ENCODE measurements at places on chromosomes 12 and 14.
A peak's percentile ranks its signal among the peaks of the same experiment; 100 is the strongest.

GRCh38 chr14:29126361-29126760 lies 359.8 kb downstream of the FOXG1 start:
- no peak for DNase-seq

- peak; percentile 93 for DNase-seq
These were observed 5.4 kb upstream of the IRF2BPL start for GRCh38 chr14:77033622-77034589.

DNA sequence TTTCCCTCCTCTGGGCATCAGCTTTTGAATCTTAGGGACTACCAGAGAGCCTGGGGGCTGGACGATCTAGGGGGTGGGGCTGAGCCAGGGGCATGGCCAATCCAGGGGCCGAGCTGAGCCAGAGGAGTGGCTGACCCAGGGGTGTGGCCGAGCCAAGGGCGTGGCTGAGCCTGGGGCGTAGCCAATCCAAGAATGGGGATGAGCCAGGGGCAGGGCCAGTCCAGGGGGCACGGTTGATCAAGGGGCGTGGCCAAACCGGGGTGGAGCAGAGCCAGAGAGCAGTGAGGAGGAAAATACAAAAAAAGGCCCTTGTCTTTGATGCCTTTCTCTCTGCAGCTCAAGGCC lies 219.3 kb upstream of the NOS1 start:
- DNase-seq, result no peak

DNA sequence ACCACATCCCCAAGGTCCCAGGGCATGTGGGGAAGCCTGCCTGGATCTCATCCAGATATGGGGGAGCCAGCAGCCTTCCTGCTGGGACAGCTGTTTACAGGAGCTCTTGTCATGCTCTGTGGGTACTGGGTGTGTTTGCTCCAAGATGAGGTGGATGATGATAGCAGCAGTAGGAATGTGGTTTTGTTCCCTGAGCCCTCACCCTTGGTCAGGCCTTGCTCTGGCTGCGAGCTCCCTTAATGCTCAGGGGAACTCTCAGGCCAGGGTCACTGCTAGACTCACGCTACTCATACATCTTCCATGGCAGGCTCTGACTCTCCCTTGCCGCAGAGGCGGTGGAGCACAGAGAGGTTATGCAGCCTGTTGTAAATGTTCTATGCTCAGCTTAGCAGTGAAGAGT lies 990.3 kb downstream of the AACS start:
- no peak for DNase-seq

DNA sequence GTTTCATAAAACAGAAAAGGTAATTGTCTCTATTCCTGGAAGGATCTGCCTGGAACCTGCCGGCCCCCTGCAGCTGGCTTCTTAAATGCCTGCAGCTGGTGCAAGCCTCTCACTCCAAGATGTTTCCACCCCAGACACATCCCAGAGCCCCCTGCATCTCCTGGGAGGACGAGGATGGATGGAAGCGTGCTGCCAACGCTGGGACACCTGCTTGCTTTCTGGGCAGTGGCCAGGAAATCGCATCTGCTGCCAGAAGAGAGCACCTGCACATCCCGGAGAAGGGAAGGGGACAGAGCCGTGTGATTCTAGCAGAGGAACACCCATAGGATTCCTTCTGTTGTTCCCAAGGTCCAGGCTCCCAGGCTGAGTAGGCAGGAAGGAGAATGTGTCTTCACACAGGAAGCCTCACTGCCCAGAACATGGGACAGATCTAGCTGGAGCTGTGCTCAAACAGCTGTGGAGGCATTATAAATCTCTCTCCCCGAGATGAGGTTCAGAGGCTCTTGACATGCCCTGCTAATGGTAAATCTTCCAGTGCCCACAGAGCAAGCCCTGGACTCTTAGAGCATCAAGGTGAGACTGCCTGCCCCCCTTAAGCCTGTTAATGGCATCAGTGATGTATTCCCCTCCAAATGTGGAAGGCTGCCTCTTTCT lies 138.8 kb upstream of the MAP1LC3B2 start:
- DNase-seq, result no peak

GRCh38 chr12:87585882-87586557 lies 443.2 kb downstream of the C12orf50 start:
- DNase-seq, result no peak

- DNase-seq, result no peak
These were observed 46.8 kb downstream of the PRKCH start for GRCh38 chr14:61368114-61368710.

DNA sequence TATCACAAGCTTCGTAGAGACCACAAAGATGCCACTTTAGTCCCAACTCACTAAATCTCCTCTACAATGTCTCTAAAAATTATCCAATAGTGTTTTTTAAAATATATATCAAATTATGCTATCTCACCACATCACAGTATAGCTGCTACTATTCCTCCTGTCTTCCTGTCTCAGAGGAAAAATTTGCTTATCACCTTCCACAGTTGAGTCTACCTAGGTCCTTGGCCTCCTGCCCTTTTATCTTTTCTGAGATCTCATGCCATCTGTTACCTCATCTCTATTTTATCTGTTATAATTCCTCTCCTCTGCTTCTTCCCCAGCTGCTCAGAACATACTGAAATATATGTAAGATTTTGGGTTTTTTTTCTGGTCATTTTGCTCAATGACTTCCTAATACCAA lies 568.2 kb downstream of the DIO2 start:
- no peak for DNase-seq

DNA sequence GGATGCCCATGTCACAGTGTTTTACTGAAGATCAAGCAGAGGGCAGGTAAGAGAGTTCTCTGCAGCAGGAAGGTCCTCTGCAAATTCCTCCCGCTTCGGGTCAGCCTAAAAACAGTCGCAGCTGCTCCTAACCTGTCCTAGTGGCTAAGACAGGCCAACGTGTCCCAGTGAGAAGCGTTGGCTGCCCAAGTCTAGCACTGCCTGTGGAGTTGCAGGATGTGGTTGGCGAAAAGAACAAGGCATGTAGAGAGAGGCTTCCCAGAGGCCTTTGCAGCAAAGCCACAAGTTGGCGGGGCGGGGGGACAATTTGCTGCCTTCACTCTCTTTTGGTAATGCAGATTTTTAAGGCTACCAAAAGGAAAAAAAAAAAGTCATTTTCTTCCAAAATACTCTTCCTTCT lies 340.1 kb downstream of the BCL11B start:
- DNase-seq, result peak; percentile 86

DNA sequence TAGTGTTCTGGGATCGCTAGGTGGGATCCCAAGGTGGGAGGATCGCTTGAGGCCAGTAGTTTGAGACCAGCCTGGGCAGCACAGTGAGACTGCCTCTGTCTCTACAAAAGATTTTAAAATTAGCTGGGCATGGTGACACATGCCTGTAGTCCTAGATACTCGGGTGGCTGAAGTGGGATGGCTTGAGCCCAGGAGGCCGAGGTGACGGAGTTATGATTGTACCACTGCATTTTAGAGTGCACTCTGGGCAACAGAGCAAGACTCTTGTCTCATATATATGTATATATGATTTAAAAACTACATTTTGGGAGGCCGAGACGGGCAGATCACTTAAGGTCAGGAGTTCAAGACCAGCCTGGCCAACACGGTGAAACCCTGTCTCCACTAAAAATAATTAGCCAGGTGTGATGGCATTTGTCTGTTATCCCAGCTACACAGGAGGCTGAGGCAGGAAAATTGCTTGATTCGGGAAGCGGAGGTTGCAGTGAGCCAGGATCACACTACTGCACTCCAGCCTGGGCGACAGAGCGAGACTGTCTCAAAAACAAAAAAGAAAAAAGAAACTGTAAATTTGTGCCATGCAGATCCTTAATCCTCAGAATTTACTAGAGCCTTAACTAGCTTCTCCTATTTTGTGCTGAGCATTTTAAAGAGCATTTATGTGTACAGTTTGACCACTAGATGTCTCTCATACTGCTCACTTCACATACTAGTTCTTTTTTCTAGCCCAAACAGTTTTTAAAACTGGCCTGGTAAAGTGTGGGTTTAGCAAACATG lies 114.8 kb downstream of the MON2 start:
- DNase-seq, result no peak

- no peak for DNase-seq
These were observed 671 bp downstream of the SPTB start for GRCh38 chr14:64878837-64879634.

DNA sequence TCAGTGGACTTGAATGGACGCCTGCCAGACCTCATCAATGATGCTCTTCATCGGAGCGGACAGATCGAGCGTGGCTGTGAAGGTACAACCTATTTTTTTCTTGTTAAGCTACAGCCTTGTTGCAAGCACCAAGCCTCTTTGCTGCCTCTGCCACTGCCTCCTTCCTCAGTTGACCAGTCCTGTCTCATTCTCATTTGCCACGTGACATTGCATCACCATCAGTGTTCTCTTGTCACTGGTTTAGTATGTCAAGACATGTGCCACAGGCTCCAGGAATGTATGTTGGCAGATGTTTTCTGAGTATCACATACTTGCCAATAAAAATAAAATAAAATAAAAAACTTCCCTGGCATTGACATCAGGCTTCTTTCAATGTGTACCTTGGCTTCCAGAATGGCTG lies 798.1 kb downstream of the NRXN3 start:
- no peak for DNase-seq

DNA sequence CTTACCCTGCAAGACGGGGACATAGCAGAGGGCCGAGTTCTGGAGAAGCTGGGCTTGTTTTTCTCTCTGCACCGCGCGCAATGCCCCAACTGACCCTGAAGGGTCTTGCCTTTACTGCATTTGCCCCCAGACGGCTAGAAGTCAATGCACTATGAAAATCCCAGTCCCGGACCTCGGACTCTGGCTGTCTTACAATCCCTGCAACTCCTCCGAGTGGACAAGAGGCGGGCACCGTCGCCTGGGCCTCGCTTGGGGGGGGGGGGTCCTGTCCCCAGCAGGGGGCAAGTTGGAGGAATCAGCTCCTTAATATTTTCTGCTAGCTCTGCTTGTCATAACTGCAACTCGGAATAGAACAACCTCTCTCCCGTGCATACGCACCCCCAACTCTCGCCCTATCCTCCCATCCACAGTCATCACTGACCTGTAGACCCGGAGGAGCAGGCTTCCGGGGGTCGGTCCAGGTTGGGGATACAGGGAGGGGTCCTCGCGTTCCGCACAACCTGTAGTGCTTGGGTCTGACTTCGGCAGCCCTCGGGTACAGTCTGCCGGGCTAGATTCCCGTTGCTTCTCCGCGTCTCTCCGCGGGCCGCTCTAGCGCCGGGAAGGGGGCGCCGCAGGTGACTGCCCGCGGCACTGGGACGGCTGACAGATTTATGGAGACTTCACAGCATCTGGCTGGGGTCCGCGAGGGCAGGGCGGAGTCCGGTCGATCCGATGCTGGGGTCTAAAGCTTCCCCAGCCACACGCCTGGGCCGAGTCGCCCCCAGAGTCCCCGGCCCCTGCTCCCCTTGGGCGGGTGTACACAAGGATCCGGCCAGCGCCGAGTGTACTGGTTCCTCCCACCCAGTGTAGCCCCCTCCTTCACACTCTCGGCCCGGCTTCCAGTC lies 3.3 kb upstream of the PAX9 start:
- no peak for DNase-seq

- peak; percentile 21 for DNase-seq
These were observed 8.9 kb upstream of the CLEC6A start for GRCh38 chr12:8446642-8447547.

DNA sequence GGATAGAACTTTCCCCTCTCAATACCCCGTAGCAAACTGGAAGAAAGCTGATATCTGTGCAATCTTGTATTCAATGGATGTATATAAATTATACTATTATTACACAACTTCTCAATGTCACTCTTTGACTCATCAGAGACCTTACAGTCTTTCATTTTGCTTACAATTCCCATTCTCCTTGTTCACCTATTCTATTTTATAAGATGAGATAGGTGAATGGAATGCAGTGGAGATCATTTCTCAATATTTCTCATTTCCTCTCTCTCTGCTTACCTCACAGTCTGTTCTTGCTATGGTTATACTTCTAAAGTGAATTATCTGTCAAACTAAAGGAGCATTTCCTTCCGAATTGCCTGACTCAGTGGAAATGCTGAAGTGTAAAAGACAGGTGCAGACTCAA lies 14.9 kb downstream of the FOXA1 start:
- DNase-seq, result no peak

- no peak for DNase-seq
These were observed 53.8 kb downstream of the TESC start for GRCh38 chr12:117045160-117046010.

- no peak for DNase-seq
These were observed 155.9 kb downstream of the ESRRB start for GRCh38 chr14:76531821-76532318.

- DNase-seq, result no peak
These were observed 48.5 kb upstream of the TTC7B start for GRCh38 chr14:90864741-90865140.

GRCh38 chr14:103143506-103143905 lies 20.2 kb downstream of the TNFAIP2 start:
- no peak for DNase-seq

- DNase-seq, result no peak
These were observed 57.9 kb downstream of the SLCO1A2 start for GRCh38 chr12:21276826-21277225.

DNA sequence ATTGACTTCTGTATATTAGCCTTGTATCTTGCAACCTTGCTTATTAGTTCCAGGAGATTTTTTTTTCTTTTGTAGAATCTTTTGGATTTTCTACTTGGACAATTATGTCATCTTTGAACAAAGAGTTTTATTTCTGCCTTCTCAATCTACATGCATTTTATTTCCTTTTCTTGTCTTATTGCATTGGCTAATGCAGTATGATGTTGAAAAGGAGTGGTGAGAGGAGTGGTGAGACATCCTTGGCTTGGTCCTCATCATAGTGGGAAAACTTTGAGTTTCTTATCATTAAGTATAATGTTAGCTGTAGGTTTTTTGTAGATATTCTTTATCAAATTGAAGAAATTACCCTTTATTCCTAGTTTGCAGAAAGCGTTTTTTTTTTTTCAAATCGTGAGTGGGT lies 80.6 kb downstream of the RFX4 start:
- no peak for DNase-seq

- DNase-seq, result no peak
These were observed 891 bp downstream of the SPRYD4 start for GRCh38 chr12:56469007-56469930.

- DNase-seq, result no peak
These were observed 4.1 kb downstream of the PLXNC1 start for GRCh38 chr12:94152292-94153078.

All from activated naive CD4-positive, alpha-beta T cell treated with anti-CD3 and anti-CD28 coated beads for 36 hours (primary cell).